Activated T-cell treated with anti-CD3 and anti-CD28 coated beads for 1 hour (primary cell): ENCODE measurements at places on chromosomes 16 and 17.

GRCh38 chr16:56281249-56281805 is 90.0 kb downstream of the GNAO1 start:
- DNase-seq: no peak

DNA sequence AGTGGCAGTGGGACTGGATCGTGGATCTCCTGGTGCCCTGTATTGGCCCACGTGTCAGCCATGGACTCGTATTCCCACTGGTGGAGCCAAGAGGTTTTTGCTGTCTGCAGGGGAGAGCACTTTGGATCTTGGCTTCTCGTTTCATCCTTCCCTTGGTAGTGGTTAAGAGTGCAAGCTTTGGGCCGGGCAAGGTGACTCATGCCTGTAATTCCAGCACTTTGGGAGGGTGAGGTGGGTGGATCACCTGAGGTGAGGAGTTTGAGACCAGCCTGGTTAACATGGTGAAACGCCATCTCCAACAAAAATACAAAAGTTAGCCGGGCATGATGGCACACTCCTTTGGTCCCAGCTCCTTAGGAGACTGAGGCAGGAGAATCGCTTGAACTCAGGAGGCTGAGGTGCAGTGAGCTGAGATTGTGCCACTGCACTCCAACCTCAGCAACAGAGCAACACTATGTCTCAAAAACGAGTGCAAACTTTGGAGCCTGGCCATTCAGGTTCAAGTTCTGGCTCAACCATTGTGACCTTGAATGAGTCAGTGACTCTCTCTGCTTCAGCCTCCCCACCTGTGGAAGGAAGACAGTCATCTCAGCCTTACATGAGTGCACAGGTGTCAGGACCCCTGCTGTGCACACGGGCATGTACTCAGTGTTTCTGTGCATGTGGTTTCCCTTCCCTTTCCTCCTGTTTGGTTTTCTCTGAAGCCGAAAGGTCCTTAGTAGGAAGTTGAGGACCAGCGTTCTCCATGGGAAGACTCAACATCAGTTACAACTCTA is 57.4 kb downstream of the PLCG2 start:
- no peak for DNase-seq

GRCh38 chr16:26952411-26952810 is 114.3 kb upstream of the C16orf82 start:
- DNase-seq: no peak

DNA sequence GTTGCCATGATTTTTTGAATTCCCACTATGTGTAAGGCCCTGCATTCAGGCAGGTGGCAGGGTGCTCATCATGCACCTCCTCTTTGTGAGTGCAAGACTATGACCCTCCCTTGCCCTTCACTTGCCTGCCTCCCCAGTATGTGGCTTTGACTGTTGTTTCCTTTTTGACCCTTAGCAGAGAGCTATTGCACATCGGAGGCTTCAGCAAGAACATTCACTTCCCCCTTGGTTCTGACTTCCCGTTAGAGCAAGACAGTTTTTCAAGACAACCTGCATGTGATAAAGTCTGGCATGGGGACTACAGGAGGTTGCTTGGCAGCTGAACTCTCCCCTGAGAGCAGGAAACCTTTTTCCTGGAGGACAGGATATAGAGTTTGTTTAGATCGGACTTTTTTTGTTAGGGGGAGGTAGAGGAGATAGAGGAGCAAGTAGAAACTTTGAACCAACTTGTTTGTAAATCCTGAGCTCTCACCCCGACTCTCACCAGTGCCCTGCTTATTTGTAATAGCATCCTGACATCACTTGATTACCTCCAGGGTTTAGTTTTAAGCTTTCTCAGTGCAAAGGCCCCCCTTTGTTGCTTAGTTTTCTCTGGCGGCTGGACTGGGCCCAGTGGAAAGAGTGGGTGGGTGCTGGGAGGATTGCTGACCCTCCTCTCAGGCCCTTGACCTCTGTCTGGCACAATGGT is 34.3 kb downstream of the LIMD2 start:
- no peak for DNase-seq

DNA sequence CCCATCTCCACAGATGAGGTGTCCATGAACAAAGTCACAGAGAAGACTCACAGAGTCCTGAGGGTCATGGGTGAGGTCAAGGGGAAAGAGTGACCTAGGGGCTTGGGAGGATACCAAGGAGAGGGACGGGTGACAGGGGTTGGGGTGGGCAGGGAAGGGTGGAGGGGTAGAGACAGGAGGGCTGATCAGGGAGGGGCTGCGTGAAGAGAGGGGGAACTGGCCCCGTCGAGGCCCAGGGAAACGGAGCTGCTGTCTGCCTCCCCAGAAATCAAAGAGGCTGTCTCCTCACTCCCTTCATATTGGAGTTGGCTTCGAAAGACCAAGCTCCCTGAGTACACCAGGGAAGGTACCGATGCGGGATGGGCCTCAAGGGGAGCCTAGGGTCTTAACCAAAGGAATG is 617 bp downstream of the TMEM95 start:
- DNase-seq: no peak

DNA sequence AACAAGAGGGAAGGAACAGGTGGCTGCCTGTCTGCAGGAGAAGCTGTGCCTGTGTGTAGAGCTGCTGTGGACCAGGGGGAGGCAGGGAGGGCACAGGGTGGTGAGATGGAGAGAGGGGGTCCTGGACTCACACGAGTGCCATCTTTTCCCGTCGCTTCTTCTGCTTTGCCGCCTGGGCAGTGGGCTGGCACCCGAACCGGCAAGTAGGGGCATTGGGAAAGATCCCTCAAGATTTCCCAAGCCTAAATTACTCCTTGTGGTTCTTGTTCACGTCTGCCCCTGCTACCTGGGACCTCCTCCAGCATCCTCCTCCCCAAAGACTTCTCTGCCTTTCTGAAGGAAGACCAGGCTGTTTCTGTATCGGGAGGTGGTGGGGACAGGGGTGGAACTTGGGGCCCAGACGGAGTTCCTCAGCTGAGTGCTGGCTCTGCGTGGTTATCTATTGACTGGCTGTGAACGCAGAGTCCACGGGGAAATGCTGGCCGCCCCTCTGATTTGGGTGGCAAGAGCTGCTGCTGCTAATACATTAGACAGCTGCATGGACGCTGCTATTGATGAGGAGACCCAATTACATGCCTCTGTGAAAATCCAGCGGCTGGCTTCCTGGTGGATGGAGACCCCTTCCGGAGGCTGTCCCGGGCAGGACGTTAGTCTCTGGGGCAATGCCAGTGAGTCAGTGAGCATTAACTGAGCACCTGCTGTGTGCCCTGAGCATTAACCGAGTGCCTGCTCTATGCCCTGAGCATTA is 114.5 kb downstream of the OR1D5 start:
- DNase-seq: no peak

- no peak for DNase-seq
Observed at GRCh38 chr16:57064995-57065394, 27.4 kb upstream of the CPNE2 start.

GRCh38 chr17:48051706-48052486 is 3.7 kb downstream of the NFE2L1 start:
- no peak for DNase-seq

- no peak for DNase-seq
Observed at GRCh38 chr17:47995241-47995935, 24.5 kb downstream of the CDK5RAP3 start.

- DNase-seq: peak; percentile 18
Observed at GRCh38 chr17:78040440-78041385, 82.2 kb downstream of the TNRC6C start.

DNA sequence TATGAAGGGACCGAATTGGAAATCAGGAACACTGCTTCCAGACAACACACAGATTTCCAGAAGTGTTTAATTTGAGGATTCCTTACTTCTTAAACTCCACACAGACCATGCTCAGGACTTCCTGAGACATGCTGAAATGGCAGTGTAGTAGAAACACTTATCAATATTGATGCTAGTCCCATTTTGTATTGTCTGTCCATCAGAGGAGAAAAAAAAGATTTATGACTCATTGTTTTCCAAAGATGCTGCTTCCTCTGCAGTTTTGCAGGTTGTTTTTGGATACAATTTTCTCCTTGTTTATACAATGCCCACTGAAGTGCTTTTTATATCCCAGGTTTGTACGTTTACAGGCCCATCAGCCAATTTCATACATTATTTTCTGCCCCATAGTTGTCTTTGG is 68.3 kb upstream of the TANC2 start:
- DNase-seq: no peak

DNA sequence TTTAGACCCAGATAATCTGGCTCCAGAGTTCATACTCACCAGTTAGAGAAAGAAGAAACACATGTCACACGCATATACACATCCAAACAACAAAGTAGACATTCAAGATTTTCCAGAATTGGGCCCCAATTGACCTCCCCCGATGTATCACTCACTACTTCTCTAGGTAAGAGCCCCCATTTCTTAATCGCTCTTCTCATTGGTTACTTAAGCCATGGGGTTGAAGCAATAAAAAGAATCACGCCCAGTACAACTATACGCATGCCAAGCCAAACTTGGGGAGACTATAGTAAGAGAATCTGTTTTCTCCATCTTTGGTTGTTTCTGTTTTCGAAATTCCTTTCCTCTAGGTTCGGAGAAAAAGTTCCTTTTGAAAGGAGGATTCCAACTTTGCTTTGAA is 565 bp downstream of the DDX52 start:
- no peak for DNase-seq

DNA sequence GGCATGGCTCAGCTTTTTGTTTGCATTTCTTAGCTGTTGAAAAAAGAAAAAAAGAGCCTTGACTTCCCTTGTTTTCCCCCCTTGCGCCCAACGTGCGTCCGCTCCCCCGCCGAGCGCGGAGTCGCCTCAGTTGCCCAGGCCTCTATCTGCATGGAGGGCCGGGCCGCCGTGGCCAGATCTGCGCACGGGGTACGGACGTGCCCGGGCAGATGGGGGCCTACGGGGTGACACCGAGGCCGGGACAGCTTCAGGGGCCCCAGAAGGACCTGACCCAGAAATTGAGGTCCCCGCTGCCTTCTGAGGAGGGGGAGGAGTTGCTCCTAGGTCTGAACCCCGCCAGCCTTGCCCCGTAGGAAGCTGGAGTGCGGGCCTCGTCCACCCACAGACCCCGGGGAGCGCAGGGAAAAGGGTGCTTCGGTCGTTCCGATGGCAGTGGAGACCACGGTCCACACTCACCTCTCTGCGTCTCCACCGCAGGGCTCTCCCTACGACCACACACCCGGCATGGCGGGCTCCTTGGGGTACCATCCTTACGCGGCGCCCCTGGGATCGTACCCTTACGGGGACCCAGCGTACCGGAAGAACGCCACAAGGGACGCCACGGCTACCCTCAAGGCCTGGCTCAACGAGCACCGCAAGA is 1.5 kb downstream of the IRX5 start:
- no peak for DNase-seq

DNA sequence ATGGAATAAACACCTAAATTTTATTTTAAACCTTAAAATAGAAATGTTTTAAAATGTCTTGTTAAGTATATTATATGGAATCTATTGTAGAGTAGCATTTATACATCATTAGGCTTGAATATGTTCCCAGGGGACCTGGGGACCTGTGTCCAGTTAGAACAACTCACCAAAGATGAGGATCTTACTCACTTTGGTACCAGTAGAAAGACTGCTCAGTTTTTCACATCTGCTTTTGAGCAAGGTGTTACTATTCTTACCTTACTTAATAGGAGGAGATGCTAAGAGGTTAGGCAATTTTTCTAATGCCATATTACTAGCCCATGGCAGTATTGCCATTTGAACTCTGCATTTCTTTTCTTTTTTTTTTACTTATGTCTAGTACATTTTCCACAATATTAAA is 14.7 kb downstream of the STXBP4 start:
- DNase-seq: no peak

GRCh38 chr17:80944326-80944725 is 47.3 kb upstream of the CHMP6 start:
- DNase-seq: no peak

DNA sequence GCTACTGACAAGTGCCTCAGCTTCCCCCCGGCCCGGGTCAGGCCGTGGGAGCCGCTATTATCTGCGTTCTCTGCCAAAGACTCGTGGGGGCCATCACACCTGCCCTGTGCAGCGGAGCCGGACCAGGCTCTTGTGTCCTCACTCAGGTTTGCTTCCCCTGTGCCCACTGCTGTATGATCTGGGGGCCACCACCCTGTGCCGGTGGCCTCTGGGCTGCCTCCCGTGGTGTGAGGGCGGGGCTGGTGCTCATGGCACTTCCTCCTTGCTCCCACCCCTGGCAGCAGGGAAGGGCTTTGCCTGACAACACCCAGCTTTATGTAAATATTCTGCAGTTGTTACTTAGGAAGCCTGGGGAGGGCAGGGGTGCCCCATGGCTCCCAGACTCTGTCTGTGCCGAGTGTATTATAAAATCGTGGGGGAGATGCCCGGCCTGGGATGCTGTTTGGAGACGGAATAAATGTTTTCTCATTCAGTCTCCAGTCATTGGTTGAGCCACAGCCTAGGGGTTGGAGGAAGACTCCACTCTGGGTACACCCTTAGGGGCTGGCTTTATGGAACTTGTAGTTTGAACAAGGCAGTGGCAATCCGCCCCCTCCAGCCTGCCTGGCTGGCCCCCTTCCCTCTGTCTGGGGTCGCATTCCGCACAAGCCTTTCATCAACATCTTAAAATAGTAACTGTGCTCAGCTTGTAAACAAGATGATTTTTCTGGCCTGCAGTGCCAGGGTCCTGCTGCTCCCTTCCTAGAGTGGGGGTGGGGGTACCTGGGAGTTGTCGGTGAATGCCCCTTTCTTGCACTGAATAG is 4.1 kb downstream of the SYNGR2 start:
- no peak for DNase-seq

DNA sequence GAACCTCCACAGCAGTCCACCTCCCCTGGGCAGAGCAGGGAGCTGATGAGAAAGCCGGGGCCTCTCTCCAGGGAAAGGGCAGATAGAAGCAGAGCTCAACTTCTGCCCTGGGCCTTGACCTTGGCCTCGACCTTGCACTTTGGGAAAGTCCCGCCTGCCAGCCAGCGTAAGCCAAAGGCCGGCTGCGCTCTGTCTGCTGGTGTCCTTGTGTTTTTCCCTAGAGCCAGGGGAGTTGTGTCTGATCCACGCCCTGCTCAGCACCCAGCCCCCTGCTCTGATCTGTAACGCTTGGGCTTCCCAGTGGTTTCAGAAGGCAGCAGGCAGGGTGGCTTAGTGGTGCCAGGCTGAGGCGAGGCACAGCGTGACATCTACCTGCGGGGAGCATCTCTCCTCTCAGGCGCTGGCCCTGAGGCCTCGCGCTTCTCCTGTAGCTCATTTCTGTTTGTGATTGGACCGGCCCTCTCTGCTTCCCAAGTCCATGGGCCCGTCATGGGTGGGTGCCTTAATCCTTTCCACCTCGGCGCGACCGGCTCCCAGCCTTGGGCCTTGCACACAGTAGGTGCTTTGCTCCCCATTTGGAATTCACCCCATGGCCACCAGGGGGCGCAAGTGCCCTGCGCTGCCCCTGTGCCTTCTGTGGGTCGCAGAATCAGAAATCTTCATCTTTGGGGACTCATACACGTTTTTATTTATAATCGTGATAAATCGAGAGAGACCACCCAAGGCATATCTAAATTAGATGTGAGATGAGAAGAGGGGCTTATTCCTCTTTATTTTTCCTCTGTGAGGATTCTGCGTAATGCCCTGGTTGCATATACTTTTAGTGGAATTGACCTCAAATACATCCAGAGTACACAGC is 24.2 kb downstream of the SGSH start:
- DNase-seq: peak; percentile 62

DNA sequence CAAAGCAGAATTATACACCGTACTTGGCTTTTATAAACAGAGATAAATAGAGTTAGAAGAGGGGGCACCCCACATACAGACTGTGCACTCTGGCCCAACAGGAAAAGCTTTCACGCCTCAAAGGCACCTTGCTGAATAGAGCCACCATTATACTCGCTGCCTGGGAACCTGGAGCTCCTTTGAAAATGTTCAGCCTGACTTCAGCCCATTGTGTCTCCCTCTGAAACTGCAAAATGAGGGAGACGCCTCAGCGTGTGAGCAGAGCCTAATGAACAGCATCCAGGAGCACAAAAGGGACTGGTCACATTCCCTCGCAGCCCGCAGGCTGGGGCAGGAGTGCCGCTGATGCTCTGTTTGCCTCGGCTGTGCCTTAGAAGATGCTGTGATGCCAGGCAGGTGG is 46.3 kb downstream of the ABCC12 start:
- DNase-seq: no peak
